Stimulated activated naive CD4-positive, alpha-beta T cell treated with Interleukin-2 at 50 U/mL for 16 hours (primary cell): ENCODE measurements at places on chromosomes 2 and 18.

GRCh38 chr2:18178736-18179349 is 300.4 kb downstream of the KCNS3 start:
- DNase-seq: no peak

DNA sequence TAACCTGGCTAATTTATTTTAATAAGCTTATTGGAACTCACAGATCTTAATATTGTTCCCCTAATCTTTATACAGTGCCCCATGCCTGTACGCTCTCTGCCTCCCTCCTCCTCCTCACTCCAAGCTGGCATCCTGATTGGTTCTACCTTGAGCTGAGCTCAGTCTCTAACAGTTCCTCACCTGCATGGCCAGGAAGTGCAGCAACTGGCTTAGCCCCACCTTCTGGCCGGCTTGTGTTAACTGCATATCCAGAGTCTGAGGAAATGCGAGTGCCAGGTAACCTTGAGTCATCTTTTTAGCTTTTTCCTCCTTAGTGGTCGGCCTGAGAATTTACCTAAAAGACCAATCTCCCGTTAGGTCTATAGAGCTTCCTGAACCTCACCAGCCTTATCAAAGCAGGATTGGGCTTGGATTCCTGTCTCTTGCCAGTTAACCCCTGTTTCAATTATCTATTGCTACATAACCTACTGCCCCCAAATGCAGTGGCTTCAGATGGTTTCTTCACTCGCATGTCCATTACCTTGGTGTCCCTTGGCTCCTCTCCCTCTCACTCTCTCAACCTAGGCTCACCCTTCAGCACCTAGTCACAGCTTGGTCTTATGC is 89.5 kb upstream of the STK39 start:
- DNase-seq: peak; percentile 38

- DNase-seq: no peak
These were observed 26.7 kb upstream of the CD226 start for GRCh38 chr18:69974365-69974764.

- no peak for DNase-seq
These were observed 15.6 kb downstream of the SCN1A start for GRCh38 chr2:166112193-166112605.

- no peak for DNase-seq
These were observed 8.0 kb downstream of the ZEB2 start for GRCh38 chr2:144511937-144512336.

GRCh38 chr18:25735459-25735858 is 355.0 kb downstream of the SS18 start:
- no peak for DNase-seq

- no peak for DNase-seq
These were observed 22.6 kb upstream of the CALCRL start for GRCh38 chr2:187470698-187471097.

DNA sequence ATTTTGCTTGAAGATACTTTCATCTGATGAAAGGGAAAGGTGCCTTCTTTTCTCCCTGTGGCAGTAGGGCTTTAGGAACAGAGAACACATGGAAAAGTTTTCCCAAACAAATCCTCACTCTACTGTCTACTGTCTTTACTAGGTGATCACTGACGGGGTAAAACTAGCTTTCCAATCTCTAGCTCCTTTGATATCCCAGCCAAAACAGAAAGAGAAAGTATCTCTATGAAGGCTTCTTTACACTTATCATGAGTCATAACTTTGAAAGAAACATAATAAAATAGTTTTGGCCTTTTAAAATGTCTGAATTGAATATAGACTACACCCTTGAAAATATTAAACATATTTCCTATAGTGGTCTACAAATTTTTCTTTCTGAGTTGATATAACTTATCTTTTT is 214.5 kb downstream of the DSEL start:
- no peak for DNase-seq

DNA sequence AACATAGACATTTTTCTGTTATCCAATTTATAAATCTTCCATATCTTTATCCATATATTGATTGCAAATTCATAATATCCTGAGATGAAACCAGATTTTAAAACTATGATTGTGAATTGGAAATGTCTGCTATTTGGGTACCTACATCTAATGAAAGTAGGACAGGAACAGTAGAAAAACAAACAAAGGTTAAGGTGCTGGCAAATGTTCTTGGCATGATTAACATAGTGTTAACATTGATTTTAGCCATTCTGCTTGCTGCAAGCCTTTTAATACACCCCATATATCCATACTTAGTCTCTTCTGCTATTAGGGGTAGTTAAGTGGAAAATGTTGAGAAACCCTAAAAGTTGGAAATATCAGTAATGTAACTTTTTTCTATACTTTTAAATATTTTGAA is 152.0 kb downstream of the KCNJ3 start:
- no peak for DNase-seq

GRCh38 chr2:206937555-206937954 is 1.8 kb upstream of the CPO start:
- no peak for DNase-seq

- DNase-seq: no peak
These were observed 104.8 kb upstream of the TFPI start for GRCh38 chr2:187658952-187659525.

DNA sequence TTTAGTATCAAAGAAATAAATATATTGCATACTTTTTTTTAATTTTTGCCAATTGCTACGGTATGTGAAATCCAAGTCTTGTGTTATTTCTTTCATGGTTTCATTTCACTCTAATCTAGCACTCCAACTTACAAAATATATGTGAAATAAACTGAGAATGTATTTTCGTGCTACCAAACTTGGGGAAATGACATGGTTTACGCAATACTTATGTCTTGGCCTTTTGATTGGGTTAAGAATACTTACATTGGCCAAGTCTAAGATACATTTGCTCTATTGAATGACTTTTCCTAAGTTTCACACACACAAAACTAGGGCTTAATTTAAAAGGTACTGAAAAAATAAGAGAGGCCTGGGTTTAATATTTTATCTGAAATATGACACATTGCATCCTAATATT is 80.5 kb downstream of the VRK2 start:
- DNase-seq: no peak

DNA sequence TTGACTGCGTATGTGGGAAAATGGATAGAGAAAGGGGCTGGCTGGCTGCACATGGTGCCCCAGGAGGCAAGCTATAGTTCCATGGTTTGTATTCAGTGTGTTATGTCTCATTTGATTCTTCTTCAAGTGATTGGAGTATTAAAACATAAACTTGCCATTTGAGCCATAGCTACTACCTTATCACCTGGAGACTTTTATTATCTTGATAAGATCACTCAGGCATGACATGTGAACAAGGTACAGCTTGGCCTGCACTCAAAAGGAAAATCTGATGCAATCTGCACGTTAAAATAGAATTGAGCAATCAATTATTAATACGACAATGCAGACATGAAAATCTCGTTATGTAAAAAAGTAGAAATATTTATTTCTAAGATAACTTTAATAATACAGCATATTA is 116.9 kb downstream of the RND3 start:
- no peak for DNase-seq

GRCh38 chr18:11607906-11608305 is 1.5 kb upstream of the SLC35G4 start:
- DNase-seq: no peak

- no peak for DNase-seq
These were observed 37.9 kb upstream of the ITGA4 start for GRCh38 chr2:181419129-181419855.

- DNase-seq: no peak
These were observed 46.7 kb upstream of the NEB start for GRCh38 chr2:151780938-151781337.

DNA sequence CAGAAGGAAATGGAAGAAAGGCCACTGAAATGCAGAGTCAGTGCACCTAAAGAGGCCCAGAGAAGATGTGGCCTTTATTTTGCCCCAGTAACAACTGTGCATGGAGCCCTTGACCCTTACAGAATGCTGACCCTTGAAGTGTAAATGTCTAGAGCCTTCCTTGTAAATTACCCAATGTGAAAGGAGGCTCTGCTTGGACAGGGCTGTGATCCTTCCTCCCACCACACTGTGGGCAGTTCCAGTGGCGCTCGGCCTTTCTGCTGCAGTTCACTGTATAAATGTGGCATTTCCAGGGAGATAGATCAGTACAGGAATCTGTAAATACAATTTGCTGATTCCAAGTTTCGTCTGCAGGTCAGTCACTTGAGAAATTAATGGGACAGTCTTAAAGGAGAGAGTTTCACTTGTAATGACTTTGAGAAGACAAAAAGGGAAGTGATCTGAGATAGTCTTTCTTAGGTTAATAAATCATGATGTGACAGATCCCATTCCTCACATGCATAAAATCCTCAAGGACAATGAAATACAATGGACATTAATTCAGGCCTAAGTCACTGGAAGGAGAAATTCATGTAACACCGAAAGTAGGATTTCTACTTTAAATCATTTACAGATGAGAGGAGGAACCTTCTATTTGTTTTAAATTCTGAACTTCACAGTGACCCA is 133.8 kb upstream of the LMAN1 start:
- DNase-seq: no peak

DNA sequence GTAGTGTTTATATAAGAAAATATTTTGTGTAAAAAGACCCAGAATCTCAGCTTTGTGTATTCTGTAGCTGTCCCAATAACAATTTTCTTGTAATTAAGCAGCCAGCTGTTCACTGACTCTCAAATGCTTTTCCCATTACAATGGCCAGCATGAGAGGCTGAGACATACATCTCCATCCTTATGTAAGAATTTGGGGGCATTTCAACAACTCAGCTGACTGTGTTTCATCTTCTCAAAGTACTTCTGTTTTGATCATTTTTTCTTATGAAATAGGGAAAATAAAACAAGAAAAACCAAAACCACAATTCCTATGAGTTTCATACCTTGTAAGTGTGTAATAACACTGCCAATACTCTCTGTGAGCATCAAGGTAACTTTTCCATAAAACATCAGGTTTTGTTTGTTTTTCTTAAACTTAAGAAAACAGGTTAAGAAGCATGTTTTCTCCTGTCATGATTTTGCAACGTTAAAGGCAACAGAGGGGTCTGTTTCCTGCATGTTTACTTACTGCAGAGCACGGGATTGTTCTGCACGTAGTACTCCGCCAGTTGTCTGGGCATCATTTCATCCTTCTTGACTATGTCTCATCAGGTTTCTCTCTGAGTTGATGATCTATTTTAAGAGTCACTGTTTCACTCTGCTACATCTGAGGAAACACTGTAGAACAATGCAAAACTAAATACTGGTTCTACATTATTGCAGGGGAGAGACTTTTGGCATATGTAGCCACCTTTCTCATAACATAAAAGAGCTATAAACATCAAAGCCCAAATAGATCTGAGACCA is 62.9 kb upstream of the CYRIA start:
- no peak for DNase-seq

- no peak for DNase-seq
These were observed 226.1 kb downstream of the DOK6 start for GRCh38 chr18:69626643-69627242.

DNA sequence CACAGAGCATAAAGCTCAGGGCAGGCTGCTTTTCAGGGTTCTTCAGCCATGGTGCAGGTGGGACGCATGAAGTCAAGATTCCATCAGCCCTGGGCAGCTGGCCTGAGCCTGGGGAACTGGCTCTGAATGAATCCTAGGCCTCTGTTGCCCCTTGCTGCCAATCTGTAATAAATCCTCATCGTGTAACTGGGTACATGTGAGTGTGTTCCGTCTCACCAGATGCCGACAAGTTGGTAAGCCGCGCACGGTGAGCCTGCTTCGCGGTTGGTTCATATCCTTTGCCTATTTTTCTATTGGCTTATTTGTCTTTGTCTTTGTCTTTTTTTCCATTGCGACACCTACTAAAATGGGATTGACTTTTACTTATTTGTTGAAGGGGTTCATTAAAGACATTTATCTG is 27.7 kb downstream of the B3GNT7 start:
- DNase-seq: no peak

GRCh38 chr2:71546275-71546638 is 92.9 kb downstream of the DYSF start:
- no peak for DNase-seq

GRCh38 chr2:96414161-96414710 is 78.7 kb downstream of the NCAPH start:
- DNase-seq: no peak

- DNase-seq: no peak
These were observed 79.9 kb downstream of the PARD3B start for GRCh38 chr2:204625135-204625534.

DNA sequence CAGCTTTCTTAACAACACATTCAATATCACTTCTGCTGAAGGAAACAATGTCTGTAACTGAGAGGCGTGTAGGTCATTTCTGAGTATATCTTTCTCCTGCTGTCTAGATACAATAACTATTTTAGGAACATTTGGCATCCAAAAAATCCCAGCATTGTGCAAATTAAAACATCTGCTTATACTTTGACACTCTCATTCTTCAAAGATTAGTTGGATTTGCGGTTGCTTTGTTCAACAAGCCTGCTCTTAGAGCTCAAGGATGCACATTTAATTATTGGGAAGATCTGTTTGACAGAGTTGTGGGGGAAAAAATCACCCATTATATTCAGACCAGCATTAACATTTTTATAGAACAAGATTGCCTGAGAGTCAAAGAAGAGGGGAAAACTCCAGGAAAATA is 449.5 kb upstream of the HNRNPA3 start:
- no peak for DNase-seq

GRCh38 chr2:164703915-164704706 is 82.8 kb upstream of the GRB14 start:
- no peak for DNase-seq

DNA sequence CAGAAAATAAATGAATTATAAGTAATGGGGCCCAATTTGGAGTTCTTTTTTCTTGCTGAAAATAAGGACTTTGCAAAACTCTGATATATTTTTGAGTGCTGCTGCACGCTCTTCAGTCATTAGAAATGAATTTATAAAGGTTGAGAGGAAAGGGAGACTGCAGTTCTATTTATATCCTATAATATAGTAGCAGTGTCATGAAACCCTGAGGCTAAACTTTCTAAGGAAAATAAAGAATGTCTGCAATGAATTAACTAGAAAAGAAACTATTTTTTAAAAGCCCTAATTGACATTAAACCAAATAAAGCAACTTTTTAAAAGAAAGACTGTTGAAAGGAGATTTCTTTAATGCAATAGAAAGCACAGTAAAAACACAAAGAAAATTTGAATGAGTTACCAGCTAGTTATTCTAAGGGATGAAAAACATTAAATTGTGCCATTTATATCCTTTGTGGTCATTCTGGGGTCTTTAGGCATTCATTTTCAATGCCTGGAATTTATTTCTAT is 1072.8 kb upstream of the TMEFF2 start:
- no peak for DNase-seq

DNA sequence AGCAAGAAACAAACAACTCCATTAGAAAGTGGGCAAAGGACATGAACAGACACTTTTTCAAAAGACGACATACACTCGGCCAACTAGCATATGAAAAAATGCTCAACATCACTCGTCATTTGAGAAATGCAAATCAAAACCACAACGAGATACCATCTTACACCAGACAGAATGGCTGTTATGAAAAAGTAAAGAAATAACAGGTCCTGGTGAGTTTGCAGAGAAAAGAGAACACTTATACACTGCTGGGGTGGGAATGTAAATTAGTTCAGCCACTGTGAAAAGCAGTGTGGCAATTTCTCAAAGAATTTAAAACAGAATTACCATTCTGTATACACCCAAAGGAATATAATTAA is 130.5 kb downstream of the PLCL1 start:
- DNase-seq: no peak
